HT1080 (cell line): ENCODE measurements at places on chromosomes 4 and X. TPM values are rescaled to one million over a fixed set of nuclear protein-coding genes. Genes with fewer than 3 reads are reported as not detected.

GRCh38 chr4:73421708-73422457, 14.1 kb upstream of the AFP start:
- DNase-seq = no peak

- DNase-seq = peak; percentile 68
Measured at GRCh38 chrX:19554786-19555185, 39.5 kb upstream of the MAP3K15 start.

DNA sequence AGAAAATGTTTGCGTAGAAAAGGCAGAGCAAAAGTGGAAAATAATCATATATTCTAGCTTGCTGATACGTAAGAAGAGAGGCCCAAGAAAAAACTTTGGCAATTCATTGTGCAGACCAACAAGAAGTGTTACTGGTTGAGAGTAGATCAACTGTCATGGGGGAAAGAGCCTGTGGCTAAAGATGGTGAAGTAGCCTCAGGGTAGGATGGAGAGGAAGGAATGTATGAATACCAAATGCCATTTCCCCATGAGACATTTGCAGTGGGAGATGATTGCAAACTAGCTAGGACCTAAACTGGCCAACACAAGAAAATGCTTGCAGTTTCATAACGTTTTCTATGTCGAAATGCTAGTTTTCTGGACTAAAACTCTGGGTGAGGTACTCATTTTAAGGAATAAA, 47.7 kb upstream of the ADGRL3 start:
- DNase-seq = no peak

The ETDB gene
- not detected in 2 replicates for total RNA-seq

The BEX4 gene
- total RNA-seq = 0.90 TPM in 1 of 2 replicates, not detected in the other
